Stimulated activated CD4-positive, alpha-beta T cell treated with anti-CD3 and anti-CD28 coated beads, Interleukin-1b, Interleukin-23, amount 100 ng/mL, for 1 hour (primary cell): ENCODE measurements at places on chromosomes 7 and 10.
A peak's percentile ranks its signal among the peaks of the same experiment; 100 is the strongest.

- DNase-seq, result no peak
These were observed 612.9 kb downstream of the SORCS1 start for GRCh38 chr10:106551501-106552062.

DNA sequence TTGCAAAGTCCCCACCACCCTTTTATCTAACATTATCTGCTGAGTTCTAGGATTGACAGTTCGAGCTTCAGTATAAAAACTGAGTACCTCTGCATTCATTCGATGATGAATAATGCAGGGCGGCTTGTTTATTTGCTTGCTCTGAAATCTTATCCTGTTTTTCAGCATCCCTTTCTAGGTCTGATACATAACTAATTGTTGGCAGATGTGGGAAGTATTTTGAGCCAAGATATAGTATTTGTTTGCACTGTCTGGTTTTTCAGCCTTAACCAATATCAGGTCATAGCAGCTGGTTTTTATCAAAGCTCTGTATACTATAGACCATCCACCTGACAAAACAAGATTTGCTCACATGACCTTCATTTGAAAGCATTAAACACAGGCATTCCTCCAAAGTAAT lies 161.4 kb downstream of the TFEC start:
- DNase-seq, result no peak

- no peak for DNase-seq
These were observed 28.4 kb upstream of the TMEM26 start for GRCh38 chr10:61481597-61481996.

DNA sequence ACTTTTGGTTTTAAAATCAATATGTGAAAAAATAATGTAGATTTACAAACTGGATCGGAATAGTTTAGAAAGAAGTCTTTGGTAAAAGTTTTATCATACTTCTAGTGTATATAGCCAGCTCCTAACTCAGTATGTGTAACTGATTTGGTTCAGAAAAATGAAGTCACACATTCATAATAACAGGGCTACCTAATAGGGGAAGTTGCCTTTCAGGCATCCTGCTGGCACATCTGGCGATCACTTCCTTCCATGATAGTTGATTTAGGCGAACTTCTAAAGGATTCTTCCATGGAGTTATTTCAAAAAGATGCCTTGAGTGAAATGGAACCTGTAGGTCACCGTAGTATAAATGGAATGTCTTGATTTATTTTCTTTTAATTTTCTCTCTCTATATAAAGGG lies 69.1 kb downstream of the SHH start:
- DNase-seq, result no peak

GRCh38 chr10:110985497-110986275 lies 66.3 kb downstream of the SHOC2 start:
- DNase-seq, result no peak

GRCh38 chr7:121288894-121289293 lies 39.9 kb upstream of the WNT16 start:
- no peak for DNase-seq

GRCh38 chr7:98301693-98302470 lies 20.4 kb downstream of the BRI3 start:
- DNase-seq, result no peak

DNA sequence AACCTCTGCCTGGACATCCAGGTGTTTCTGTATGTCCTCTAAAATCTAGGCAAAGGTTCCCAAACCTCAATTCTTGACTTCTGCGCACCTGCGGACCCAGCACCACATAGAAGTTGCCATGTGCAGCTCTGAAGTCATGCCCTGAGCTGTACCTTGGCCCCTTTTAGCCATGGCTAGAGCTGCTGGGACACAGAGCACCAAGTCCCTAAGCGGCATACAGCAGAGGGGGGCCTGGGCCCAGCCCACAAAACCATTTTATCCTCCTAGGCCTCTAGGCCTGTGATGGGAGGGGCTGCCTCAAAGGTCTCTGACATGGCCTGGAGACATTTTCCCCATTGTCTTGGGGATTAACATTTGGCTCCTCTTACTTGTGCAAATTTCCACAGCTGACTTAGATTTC lies 14.6 kb downstream of the TMEM243 start:
- no peak for DNase-seq

- DNase-seq, result no peak
These were observed 4.4 kb upstream of the IRF5 start for GRCh38 chr7:128933180-128933891.

DNA sequence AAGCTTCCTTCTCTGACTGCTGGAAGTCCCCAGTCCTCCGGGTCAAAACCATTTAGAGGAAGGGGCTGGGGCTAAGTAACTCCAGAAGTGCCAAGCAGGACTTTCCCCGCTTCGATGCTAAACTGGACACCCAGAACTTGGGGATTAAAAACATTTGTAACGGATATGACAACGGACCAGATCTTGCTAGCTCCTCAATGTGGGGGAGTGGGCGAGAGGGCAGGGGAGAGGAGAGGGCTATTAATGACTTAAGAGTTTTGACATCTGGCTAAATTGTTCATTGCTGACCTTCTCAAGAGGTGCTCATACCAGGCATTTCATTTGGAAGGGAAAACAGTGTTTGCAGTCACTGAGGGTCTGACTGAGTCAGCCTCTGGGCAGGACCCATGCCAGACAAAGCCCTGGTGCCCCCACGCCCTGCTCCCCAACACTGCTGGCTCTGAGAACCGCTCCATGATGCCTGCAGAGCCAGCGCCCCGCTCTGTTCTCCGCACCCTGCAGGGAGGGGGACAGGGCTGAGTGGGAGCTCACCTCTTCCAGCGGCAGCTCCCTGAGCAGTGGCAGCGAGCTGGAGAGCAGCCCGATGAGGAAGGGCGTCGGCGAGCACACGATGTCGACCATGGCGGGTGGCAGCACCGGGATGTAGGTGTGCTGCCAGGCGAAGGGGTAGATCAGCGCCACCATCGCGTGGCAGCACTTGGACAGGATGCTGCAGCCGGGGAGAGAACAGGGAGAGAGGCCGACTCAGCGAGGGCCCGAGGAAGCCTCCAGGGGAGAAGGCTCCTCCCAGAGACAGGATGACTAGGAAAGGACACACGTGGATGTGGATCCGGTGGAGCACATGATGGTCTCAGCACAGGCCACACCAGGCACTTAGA lies 47.7 kb upstream of the MKRN1 start:
- no peak for DNase-seq

- DNase-seq, result no peak
These were observed 251.7 kb upstream of the MYO3A start for GRCh38 chr10:25682203-25682851.

DNA sequence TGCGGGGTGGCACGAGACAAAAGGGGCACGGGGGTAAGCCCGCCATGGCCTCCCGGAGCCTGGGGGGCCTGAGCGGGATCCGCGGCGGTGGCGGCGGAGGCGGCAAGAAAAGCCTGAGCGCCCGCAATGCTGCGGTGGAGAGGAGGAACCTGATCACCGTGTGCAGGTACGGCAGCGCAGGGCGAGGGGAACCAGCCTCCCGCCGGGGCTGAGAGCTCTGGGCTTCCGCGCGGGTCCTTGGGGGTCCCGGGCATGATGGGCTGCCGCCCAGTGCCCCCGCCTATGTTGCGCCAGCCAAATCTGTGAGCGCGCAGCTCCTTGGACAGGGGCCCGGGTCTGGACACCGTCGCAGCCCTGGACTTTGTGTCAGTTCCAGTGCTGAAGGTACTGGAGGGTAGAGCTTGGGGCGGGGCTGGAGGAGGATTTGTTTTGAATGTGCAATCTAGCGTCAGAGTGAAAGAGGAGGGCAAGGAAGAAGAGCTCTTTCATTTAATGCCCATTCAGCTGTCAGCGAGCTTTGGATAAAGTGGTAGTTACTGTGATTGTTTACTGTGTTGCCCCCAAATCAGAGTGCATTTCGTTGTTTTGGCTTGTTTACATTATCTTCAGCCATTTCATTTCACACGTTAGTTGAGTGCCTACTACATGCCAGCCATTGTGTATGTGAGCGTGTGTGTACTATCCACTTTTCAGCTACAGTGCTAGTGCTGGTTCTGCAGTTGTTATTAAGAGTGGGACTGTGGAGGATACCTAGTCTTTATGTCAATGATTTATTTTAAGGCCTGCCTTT lies 777 bp downstream of the RUNDC3B start:
- DNase-seq, result no peak

DNA sequence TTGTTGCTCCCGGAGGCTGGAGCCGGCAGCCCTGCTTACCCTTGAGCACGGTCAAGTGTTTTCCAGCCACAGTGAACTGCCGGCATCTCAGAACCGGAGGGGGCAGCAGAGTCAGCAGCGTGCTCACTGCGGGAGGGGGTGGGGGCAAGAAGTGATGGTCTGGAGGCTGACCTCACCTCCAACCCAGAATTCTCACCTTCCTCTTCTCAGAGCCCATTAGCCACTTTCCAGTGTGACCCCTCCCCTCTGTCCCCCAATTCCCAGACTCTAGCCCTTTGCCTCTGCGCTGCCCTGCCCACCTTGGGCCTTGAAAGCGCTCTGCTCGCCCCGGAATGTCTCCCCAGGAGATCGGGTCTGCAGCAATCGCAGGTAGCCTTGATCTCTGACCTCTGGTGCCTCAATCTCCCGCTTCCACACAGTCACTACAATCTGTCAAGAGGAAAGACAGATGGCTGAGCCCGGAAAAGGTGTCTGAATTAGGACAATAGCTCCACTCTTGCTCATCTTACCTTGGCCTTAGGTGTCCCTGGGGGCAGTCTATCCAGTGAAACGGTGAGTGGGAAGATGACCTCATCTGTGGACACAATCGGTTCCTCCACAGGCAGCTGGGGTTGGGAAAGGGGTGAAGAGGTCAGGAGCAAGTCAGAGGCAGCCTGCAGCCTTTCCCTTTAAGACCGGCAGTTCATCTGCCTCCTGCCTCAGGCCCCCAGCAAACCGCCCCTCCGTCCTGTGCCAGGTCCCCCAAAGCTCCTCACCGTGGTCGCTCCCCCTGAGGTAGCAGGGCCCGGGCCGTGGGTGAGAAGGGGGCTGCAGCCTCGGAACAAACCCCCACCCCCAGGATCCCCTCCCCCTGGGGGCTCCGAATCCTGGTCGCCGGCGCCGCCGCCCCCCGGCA lies 942 bp downstream of the TRAPPC14 start:
- DNase-seq, result no peak

- no peak for DNase-seq
These were observed 176.9 kb downstream of the DNAJB6 start for GRCh38 chr7:157513682-157514081.

GRCh38 chr7:71618278-71618677 lies 486.3 kb downstream of the GALNT17 start:
- no peak for DNase-seq

DNA sequence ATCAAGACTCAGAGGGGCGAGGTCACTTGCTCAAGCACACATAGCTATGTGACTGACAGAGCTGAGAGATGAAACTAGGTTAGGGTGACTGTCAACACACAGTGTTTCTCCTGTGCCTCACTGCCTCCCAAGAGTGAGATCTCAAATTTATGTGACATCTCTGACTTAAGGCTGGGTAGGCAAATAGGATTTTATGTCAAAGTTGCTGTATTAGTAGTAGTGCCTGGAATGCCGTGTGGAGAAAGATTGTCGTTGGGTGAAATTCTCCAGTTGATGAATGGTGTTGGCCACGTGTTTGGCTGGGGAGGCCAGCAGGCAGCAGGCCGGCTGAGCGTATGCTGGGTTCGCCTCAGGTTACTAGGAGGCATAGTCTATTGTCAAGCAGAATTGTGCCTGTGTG lies 148.3 kb upstream of the BMPER start:
- DNase-seq, result no peak

DNA sequence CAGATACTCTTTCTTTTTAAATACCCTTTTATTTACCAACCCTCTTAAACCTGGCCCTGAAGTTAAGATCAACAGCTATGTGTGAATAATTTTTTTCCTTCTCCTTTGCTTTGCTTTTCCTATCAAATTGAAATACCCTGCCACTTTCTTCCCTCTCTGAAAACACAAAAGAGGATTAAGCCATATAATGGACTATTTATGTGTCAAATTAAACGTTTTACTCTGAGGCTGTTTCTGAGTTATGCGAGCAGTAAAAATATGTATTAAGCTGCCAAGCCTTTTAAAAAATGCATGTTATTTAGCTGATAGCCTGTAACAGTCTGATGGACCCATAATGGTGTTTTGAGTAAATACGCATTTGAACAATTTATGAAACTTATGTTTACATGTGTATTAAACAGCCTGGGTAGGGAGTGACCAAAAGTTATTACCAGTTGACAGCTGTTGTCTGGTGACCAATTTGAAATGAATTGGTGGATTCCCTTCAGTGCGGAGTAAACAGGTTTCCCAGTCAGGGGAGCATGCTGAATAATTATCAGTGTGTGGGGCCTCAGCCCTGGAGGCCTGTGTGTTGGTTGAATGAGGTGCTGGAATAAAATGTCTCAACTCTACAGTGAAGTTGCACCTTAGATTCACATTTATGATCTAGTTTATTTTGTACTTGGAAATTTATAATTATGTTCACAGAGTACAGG lies 89.6 kb downstream of the AUTS2 start:
- no peak for DNase-seq

- DNase-seq, result no peak
These were observed 38.9 kb downstream of the CALCR start for GRCh38 chr7:93535616-93536015.

DNA sequence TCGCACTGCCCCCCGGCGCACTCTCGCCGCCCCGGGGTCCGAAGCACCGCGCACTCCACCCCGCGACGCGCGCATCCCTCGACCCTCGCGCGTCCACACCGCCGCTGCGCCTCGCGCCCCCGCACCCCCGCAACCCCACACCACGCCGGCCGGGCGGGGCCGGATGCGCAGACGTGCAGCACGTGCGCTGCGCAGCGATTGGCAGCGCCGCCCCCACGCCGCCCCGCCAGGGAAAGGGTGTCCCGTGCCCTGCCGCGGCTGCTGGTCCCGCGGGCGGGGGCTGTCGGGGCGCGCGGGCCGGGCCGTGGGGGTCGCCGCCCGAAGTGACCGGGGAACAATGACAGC lies 53.7 kb upstream of the KDM7A start:
- DNase-seq, result peak; percentile 57

DNA sequence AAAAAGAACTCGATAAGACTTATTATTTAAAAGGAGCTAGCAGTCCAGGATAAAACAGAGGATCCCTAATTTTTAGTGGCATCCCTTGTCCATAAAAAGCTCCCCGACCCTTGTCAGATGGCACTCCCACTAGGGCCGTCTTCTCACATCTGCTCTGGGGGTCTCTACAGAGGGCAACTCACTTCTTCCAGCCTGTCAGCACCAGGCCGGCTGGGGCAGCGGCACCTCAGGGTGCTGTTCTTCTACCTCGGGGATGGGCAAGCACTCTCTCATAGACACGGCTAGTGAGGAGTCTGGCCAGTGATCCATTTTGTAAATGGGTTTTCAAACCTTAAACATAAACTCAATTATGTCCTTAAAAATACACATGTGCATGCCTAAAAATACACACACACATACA lies 134.7 kb downstream of the PRPF18 start:
- DNase-seq, result no peak

DNA sequence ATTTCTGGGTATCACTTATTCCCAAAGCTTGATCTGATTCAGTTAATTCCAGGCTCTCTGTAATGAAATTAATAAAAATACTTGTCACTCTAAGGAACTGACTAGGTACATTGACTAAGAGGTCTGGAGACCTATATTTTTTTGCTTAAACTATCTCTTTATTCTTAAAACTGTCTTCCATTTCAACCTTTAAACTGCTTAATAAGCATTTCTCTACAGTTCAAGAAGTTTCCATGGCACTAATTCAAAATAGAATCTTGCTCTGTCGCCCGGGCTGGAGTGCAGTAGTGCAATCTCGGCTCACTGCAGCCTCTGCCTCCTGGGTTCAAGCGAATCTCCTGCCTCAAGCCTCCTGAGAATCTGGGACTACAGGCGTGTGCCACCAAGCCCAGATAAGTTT lies 117.4 kb downstream of the MTPAP start:
- DNase-seq, result no peak
